ENCODE measurements at places on chromosomes 7 and 10. TPM values are rescaled to one million over a fixed set of nuclear protein-coding genes. Genes with fewer than 3 reads are reported as not detected.

DNA sequence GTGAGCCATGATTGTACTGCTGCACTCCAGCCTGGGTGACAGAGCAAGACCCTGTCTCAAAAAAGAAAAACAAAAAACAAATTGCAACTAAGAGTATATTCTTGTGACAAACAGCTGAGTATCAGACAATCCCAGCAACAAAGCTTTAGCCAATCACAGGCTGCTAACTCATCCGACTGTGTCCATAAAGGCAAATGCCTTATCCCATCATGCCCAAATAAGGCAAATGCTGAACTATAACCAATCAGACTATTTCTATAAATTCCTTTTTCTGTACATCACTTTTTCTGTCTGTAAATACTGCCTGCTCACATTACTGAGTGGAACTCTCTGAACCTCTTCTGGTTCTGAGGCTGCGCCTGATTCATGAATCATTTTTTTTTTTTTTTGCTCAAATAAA, 37.5 kb upstream of the TAC1 start:
- no peak for DNase-seq
- H3K4me3 ChIP-seq, result no peak overlapping the region
- H3K27me3 ChIP-seq, result no peaks in the 10 kb centered on the region
- H3K36me3 ChIP-seq, result no peaks in the 10 kb centered on the region
- no peaks in the 10 kb centered on the region for H3K4me1 ChIP-seq

FGFBP3 gene
- 6.2 TPM for total RNA-seq

PPP1R9A gene
- 55.2 TPM for total RNA-seq

NME8 gene
- 0.67 TPM for total RNA-seq
